CD4-positive, alpha-beta T cell (primary cell): ENCODE measurements at places on chromosomes 6 and 20. TPM values are rescaled to one million over a fixed set of nuclear protein-coding genes. Genes with fewer than 3 reads are reported as not detected.

Gene PRDM13
- total RNA-seq = not detected

Gene LST1
- total RNA-seq = 10.3 TPM

Gene TRAPPC3L
- total RNA-seq = not detected

Gene MYL9
- not detected for total RNA-seq

- DNase-seq = no peak
These were observed 524.0 kb downstream of the TFAP2A start for GRCh38 chr6:9890893-9891292.

GRCh38 chr20:3710703-3711483 lies 1.5 kb downstream of the SIGLEC1 start:
- peak; percentile 71 for DNase-seq

DNA sequence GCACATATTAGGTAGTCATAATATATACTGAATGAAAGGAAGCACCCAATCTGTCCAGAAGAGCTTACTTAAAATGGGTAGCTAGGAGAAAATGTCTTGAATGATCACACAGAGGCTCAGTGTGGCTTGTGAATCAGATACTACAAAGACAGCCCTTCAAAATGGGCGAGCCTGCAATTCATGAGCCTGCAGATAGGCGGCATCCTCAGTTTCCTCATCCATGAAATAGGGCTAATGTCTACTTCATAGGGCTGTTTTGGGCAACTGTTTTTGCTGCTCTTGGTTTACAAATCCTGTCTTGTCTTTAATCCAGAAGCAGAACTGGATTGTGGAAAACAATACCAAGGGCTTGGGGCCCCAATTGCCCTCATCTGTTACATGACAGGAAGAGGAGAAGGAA lies 129.3 kb upstream of the KCNK16 start:
- no peak for DNase-seq

DNA sequence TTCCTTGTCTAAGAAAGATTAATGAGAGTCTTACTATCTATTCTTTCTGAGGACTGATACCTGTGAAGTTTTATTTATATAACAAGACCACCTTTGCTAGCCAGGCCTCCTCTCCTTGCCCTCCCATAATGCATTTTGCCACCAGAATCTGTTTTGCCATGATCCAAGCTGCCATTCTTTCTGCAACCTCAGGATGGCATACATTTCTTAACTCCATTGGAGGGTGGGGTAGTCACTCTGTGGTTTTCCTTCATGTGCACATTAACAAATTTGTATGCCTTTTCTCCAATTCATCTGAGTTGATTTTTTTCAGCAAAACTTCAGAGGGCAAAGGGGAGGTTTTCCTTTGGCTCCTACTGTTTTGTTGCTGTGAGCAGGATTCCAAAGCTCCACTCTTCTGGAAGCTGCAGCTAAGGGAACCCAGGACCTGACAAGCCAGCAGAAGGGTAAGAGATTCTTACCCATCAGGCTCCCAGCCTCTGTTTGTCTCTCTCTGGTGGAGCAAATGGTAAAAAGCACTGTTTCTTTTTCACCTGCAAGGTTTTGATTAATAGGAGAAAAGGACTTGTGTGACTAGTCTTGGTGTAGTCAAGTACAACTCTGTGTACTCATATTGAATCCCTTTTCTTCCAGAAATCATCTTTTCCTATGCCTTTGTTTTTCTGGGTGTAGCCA lies 26.2 kb upstream of the ENPP4 start:
- DNase-seq = no peak

DNA sequence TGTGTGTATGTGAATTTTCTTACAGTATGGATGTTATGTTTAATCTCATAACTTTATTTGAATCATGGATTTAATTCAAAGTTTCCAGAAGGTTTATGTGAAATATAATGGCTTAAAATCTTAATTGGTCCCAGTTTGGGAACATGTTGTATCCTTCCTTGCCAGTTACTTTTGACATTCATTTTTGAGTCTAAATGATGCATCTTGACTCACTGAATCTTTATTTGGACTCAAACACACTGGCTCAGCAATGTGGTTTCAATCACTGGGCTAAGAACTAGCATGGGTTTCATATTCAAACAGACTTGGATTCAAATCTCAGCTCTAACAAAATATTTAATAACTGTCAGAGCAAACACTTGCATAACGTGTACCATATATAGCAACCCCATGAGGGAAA lies 25.9 kb upstream of the TFAP2B start:
- DNase-seq = no peak
